CD8-positive, alpha-beta memory T cell (primary cell): ENCODE measurements at places on chromosomes 12 and 14. TPM values are rescaled to one million over a fixed set of nuclear protein-coding genes. Genes with fewer than 3 reads are reported as not detected.

The PPP1R3E gene
- 18.2 TPM for total RNA-seq

The PTPRR gene
- total RNA-seq = not detected

The KRT75 gene
- not detected for total RNA-seq

The PAX9 gene
- total RNA-seq = not detected

The ZFHX2 gene
- total RNA-seq = 2.4 TPM

The PPP1R1A gene
- total RNA-seq = not detected
